NCI-H1092 (cell line): ENCODE measurements at places on chromosomes 1 and 21.
A peak's percentile ranks its signal among the peaks of the same experiment; 100 is the strongest.

DNA sequence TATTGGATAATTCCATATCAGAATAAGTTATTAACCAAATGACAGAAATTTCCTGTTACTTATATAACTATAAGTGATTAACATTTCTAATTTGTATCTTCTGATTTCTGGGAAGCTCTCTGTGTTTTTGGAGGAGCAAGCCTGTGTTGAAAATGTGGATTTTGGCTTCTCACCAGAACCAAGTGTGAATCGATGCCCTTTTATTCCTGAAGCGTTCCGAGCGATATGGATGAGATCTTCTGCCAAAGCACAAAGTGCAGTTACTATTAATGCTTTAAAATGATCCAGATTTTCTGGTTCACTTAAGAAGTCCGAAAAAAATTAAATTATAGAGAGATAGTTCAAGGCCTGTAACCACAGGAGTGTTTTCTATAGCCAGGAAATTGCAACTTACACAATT lies 22.8 kb downstream of the ALG14 start:
- DNase-seq: peak; percentile 48

GRCh38 chr1:211531194-211532087 lies 39.5 kb upstream of the RD3 start:
- no peak for DNase-seq

DNA sequence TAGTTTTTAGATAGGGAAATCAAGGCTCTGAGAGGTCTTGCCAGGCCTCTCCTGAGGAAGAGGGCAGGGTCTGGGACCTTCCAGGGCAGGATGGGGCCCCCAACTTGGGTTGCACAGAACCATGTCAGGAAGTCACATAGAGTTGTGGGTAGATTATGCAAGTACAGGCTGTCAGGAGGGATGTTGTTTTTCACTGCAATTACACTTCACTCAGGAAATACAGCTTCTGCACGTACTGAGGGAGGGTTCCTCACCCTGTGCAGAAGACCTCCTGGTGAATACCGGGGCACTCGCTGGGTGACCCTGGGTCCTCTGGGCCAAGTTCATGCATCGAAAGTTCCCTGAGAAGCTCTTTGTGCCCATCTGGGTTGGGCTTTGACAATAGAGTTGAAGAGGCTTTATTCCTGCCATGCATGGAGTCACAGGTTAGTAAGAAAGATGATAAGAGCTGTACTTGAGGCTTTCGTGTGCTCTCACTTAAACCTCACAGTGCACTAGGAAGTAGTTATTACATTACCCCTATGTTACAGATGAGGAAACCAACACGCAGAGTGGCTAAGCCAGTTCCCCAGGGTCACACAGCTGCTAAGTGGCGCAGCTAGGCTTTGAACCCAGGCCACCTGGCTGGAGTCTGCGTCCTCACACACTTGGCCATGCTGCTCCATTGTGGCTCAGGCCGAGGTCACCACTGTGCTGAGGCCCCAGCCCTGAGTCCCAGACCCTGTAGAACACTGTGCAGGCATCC lies 16.2 kb upstream of the TNFRSF1B start:
- no peak for DNase-seq

DNA sequence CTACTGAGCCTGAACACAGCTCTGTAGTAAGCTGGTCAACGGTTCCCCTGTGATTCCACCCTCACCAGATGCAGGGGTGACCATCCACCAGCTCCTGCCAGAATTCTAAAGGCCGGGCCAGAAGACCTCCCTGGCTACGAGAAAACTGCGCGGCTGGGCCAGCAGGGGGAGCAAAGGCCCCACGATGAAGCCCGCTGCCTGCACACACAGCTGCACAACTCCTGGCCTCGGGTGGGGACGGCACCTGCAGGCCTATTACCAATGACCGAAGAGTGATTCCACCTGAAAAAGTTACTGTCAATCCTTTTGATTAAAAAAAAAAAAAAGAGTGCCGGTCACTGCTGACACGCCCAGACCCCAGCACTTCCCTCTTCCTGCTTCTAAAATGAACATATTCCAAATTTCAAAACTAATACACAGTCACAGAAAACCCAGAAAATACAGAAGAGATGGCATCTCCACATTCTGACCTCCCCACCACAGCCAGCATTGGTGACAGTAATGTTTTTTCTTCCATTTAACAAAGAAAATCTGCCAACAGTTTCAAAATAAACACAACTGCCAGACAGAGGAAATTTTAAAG lies 49.8 kb upstream of the RIPK4 start:
- DNase-seq: peak; percentile 35

DNA sequence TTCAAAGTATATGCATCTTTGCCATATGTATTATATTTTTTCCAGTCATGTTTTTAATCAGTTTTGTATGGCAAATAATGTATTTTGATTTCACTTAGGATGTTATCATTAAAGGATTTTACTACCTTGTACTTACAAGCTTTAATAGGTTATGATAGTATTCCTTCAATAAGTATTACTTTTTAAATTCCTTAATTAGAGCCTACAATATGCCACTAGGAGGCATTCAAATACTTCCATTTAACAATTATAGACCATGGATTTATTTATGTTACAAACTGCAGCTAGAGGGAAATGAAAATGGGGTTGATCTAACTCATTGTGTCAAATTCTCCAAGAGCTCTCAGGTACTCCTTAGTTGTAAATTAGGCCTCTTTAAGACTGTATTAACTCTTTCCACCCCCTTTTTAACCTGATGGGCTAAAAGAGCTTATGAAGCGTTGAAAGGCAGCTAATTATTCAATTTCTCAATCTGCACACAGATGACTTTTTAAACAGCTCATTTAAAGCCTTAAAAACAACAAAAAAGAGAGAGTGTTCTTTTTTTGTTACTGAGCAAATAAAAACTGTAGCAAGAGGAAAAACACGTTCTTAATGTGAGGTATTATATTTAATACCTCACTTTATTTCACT lies 156.2 kb downstream of the DENND1B start:
- DNase-seq: no peak

DNA sequence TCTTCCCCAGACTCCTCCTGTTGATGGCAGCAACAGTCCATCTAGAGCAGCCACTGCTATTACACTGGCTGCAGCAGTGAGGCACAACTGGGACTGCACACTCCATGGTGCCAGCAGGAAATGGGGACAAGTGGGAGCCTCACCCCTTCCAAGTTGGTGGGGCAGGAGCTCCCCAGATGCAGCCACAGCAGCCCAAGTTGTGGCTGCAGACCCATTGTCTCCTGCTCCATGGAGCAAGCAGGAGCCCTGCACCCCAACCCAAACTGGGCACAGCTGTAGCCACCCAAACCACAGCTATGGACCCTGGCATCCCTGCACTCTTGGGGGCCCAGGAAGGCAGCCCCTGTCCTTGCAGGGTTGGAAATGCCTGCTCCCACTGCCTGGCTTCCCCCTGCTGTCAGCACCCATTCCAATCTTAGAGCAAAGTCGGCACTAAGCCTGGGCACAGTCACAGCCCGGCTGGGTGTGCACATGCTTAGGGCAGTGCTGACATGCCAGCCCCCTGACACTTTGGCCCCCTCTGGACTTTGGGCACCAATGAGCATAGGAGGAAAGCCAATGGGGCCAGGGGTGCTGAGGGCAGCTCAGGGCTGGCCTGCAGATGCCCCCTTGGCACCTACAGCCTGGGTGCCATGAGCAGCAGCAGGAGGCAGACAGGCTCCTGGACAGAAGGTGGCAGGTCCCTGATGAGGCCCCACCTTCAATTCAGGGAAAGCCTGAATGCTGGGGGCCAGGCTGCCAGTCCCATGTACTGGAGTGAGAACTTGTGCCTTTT lies 44.0 kb downstream of the MATN1 start:
- no peak for DNase-seq

DNA sequence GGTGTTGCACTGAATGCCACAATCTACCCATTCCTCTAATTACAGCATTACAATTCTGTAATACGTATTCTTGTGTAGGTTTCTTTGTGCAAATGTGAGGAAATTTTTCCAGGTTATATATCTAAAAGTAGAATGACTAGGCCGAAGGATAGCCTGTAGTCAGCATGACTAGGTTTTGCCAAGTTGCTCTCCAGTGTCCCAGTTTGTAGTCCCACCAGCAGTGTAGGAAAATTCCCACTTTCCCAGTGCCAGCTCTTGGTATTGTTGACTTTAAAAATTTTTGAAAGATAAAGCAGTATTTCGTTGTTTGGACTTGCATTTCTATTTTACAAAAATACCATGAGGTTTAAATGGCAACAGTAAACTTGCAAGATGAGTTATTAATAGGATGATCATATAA lies 3.0 kb downstream of the PARK7 start:
- DNase-seq: no peak

GRCh38 chr1:67717876-67718275 lies 32.9 kb downstream of the GADD45A start:
- DNase-seq: no peak

- peak; percentile 56 for DNase-seq
These were observed 32.1 kb downstream of the HSD17B7 start for GRCh38 chr1:162822391-162823200.

DNA sequence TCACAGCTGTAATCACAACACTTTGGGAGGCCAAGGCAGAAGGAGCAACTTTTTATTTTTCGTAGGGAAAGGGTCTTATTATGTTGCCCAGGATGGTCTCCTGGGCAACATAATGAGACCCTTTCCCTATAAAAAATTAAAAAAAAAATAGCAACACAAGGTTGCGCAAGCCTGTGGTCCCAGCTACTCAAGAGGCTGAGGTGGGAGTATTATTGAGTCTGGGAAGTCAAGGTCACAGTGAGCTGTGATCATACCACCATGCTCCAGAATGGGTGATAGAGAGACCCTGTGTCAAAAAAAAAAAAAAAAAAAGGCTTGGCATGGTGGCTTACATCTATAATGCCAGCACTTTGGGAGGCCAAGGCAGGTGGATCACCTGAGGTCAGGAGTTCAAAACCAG lies 131.6 kb downstream of the TRIM33 start:
- DNase-seq: no peak

DNA sequence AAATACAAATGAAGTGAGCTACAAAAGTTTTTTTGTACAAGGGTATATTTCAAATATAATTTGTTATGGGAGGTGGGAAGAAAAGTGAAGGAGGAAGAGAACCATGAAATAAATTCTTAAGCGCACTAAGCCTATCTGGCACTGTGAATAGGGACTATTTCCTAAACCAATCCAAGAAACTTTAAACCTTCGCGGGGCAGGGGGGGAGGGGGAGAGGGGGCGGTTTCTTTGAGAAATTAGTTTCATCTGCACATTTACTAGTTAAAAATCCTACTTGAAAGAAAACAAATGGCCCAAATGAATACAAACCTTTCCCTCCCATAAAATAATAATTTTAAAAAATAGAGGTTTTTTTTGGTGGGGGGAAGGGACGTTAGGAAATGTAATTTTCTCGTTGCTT lies 364 bp downstream of the GOLPH3L start:
- no peak for DNase-seq

- DNase-seq: no peak
These were observed 11.9 kb upstream of the SH2D2A start for GRCh38 chr1:156828400-156829124.

- no peak for DNase-seq
These were observed 15.1 kb downstream of the BLACAT1 start for GRCh38 chr1:205440476-205441317.

GRCh38 chr1:101388904-101389546 lies 152.2 kb downstream of the S1PR1 start:
- DNase-seq: no peak
